ENCODE measurements at places on chromosomes 6 and 20. TPM values are rescaled to one million over a fixed set of nuclear protein-coding genes. Genes with fewer than 3 reads are reported as not detected.

GRCh38 chr6:46821458-46821881, 28.3 kb downstream of the MEP1A start:
- no peak for DNase-seq

DNA sequence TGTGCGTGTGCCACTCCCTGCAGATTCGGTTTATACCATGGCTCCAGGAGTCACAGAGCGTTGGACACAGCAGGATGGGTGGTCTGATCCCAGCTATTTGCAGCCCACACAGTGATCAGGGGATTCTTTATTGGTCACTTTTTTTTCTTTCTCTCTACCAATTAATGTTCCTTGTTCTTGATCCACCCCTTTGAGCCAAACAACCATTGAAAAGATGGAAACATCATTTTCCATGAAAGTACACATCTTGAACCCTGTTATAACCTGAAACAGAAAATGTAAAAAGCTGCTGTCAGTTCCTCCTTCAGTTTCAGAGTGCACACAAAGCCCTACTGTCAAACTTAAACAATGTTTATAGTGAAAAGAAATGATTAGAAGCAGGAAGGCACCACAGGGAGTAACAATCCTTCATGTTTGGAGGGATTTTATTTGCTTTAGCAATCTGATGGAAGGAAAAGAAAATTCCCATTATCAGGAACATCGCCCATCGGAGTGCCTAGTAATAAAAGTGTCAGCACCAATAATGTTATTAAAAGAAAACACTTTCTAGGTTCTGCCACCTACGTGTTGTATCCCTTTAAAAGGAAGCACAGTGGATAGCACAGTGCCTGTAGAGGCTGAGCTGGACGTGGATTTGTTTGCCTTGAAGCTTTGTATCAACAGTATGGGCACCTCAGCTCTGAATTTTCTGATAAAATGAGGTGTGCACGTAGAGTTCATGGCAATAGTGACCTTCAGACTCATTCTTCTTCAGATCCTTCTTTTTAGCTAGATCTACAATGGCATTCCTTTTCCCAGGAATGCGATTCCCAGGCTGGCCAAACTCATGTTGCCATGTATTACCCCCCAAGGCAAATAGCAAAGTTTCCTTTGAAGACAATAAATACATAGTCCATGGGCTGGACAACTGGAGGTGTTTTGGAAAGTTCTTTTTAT, 16.1 kb upstream of the THBD start:
- no peak for DNase-seq

- peak; percentile 71 for DNase-seq
Measured at GRCh38 chr6:93471281-93471680, 51.9 kb upstream of the EPHA7 start.

GRCh38 chr6:92433911-92434310, 985.4 kb downstream of the EPHA7 start:
- no peak for DNase-seq

- no peak for DNase-seq
Measured at GRCh38 chr20:17947474-17947815, 21.1 kb downstream of the SNX5 start.

- DNase-seq: no peak
Measured at GRCh38 chr20:63387393-63387792, 26.2 kb upstream of the CHRNA4 start.

DNA sequence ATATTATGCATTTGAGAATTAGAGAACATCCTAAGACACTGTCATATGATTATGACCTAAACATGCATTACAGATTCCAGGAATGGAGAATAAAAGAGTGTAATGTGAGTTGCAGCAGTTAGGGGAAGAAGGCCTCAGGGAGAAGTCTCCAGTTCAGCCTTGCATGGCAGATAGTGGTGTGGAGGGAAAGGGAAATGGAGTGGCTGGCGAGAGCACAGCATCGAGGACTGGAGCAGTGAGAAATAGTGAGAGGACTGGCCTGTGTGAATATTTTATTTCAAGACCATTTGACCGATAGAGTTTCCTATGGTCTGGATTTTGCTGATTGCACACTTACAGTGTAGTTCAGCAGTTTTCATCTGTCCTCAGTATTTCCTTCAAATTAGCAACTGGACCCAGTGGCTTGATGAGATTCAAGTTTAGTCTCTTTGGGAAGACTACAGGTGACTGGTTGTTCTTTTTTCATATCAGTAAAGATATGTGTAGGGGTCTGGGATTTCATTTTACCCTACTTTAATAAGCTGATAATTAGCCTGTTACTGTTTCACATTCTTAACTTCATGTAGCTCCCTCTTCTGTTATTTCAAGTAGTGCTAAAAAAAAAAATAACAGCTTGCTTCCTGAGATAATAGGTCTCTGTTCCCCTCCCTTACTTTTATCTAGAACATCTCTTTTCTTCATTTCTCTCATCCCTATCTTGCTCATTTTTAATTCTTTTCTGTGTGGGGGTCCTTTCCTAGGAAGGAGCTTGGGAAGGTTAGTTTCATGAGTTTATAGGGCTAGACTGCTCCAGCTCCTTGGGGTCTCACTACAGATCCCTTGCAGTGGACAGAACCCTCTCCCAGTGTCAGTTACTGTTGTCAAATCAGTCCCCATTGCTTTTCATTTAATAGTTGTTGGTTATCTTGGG, 27.9 kb downstream of the BLTP3A start:
- DNase-seq: peak; percentile 32

DNA sequence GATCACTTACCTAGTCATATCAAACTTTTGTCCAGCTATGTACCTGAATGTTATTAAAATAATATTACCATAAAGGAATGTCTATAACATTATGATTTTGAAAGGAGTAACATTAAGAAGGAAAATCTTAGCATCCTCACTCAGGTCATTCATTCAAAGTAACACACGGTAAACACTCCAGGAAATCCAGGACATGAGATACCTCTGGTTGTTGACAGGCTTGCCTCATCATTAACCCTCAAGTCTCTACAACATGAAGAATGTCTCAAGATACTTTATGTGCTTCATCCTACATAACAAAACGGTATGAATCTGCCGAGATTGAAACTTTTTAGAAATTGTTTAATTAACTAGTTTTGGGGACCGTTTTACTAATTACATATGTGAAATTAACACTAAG, 690 bp upstream of the FILIP1 start:
- DNase-seq: no peak

- no peak for DNase-seq
Measured at GRCh38 chr6:170221753-170222400, 69.0 kb downstream of the DLL1 start.

DNA sequence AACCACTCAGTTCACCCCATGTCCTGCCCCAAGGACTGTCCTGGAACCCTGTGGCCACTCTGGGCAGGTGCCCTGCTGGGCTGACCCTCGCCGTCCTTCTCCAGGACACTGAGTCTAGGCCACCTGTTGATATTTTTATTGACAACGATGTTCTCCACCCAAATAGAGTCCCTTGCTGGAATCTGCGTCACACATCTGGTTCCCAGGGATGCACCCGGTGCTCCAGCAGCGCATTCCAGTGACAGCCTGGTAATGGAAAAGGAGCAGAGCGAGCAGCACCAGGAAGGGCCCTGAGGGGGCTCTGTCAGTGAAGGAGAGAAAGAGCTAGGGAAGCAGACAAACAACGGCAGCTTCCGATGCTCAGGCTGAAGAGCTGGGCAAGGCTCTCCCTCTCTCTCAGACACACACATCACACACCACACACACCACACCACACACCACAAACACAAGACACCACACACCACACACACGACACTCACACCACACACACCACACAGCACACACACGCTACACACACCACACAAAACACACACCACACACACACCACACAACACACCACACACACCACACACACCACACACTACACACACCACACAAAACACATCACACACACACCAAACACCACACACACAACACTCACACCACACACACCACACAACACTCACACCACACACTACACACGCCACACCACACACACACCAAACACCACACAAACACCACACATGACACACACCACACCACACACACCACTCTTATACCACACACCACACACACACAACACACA, 117.9 kb upstream of the THBS2 start:
- peak; percentile 80 for DNase-seq

GRCh38 chr6:103183831-103184411, 1675.8 kb downstream of the HACE1 start:
- DNase-seq: no peak

DNA sequence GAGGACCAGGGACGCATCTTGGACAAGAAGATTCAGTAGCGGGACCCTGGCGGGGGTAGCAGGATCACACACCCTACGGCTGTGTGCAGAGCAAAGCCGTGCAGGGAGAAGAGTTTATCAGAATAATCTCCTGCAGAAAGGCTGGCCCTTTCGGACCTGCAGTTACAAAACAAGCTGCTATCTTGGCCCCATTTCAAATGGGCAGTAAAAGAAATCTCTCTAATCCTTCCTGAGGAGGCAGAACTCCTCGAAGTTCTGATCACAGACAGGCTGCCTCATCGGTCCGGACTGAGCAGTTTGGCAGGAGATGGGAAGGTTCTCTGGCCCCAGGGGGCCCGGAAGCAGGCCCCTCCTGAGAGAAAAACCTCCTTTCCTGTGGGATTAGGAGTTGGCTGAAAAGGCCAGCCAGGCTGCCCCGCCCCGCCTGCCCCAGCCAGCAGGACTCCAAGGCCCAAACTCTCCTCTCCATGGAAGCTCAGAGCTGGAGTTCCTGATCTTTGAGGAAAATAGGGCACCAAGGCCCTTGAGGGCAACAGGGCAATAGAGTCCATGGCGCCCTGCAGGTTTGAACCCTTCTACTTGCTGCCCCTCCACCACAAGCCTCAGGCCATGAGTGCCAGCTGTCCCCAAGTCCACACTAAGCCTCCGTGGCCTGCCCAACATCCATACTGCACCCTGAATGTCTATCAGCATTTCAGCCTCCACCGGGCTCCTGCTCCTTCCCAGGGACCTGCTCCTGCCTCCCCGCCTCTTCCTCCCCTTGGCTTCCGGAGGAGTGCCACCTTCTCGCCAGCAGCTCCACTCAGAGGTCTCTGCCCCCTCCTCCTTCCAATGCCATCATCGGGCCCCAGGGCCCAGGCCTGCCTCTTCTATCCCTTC, 141.3 kb downstream of the PREX1 start:
- peak; percentile 76 for DNase-seq

DNA sequence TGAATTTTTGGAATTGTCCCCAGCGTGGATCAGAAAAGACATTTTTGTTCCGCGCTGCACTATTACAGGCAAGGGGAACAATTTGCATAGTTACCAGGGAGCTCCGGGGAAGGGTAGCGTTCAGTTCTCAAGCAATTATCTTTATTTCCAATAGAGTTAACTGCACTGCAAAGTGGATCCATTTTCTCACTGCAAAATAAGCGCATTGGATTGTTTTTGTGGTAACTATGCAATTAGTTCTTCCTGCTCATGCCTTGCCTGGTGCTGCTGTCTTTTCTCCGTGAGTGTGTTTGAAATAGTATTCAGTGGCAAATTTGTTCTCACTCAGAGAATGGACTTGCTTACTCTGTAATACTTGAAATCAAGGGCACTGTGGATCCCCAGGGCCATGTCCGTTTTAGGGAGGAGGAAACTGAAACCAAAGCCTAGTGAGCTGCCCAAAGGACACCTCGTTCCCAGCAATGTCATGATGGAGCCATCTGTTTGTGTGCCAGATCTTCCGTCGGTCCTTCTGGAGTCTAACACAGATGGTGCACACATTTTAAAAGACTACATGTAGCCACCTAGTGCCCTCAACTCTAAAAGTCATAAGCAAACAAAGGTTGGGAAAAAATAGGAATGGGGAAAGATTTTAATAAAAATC, 7.4 kb upstream of the PCK1 start:
- DNase-seq: no peak

DNA sequence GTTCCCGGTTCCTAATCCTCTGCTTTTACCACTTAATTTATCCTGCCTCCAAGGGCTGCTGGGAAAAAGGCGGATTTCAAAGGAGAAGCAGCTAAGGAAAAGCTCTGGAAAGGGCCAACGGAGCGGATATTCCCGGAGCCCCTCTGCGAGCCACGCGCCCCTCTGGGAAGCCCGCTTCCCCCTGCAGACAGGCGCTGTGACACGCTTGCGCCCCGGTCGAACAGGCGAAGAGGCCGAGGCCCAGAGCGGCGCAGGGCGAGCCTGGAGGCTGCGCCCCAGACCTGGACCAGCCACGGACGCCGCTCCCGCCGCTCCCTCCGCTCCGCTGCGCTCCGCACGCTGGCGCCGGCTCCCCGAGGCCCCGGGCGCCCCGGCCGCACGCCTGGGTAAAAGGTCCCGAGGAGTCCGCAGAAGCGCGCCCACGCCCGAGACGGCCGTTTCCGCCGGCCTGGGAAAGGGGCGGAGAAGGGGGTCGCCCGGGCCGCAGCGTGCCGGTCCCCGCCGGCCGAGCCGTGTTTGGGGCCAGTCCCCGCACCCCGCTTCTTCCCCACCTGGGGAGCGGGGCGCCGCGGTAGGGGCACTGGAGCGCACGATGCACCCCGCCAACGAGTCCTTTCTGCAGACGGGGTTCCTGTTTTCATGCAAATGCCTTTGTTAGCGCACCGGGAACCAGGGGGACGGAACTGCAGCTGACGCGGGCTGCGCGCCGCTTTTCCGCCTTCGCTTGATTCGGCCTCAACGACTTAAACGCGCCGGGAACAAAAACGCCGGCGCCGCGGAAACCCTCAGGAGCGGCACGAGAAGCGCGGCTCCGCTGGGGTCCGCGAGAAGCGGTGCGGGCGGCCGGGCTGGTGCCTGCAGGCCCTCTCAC, 91.9 kb upstream of the SIRPA start:
- peak; percentile 83 for DNase-seq

DNA sequence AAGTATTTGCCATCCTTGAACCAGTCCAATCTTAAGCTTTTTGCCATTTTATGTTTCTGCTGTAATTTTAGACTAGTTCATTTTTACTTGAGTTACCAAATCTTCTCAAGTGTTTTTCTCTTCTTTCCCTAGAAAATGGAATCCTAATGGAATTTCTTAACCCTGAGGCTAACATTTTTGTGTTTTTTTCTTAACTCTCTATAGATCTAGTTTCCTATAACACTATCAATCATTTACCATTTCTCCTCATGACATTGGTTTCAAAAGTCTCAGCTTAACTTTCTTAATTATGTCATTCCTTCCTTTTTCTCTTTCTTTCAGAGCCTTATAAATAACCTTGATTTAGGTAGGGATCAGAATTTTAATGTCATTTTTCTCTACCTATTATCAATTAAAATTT, 54.8 kb downstream of the SENP6 start:
- no peak for DNase-seq

- no peak for DNase-seq
Measured at GRCh38 chr20:50376179-50376887, 133.8 kb upstream of the PTPN1 start.

- peak; percentile 75 for DNase-seq
Measured at GRCh38 chr6:166381733-166382499, 824 bp downstream of the MPC1 start.

GRCh38 chr6:22696481-22696880, 127.1 kb downstream of the HDGFL1 start:
- no peak for DNase-seq

- DNase-seq: no peak
Measured at GRCh38 chr6:111818539-111819226, 54.6 kb downstream of the FYN start.

SESN1 gene
- polyA plus RNA-seq: 37.5 TPM

CLPSL1 gene
- polyA plus RNA-seq: not detected

OOEP gene
- not detected for polyA plus RNA-seq

GSTA1 gene
- polyA plus RNA-seq: 3.9 TPM

BPIFA1 gene
- polyA plus RNA-seq: not detected

ACTL10 gene
- 0.22 TPM for polyA plus RNA-seq

NRSN1 gene
- not detected for polyA plus RNA-seq

LY6G6D gene
- 1.7 TPM for polyA plus RNA-seq

SYNDIG1 gene
- 4.8 TPM for polyA plus RNA-seq

NHLRC1 gene
- polyA plus RNA-seq: 3.1 TPM

FOXF2 gene
- polyA plus RNA-seq: 0.79 TPM

MOG gene
- not detected for polyA plus RNA-seq

OCSTAMP gene
- polyA plus RNA-seq: not detected

POU5F1 gene
- polyA plus RNA-seq: 0.96 TPM

CRISP3 gene
- polyA plus RNA-seq: 0.12 TPM

PSORS1C2 gene
- polyA plus RNA-seq: 0.25 TPM
